ENCODE measurements at places on chromosomes 12 and 14.
A peak's percentile ranks its signal among the peaks of the same experiment; 100 is the strongest.

DNA sequence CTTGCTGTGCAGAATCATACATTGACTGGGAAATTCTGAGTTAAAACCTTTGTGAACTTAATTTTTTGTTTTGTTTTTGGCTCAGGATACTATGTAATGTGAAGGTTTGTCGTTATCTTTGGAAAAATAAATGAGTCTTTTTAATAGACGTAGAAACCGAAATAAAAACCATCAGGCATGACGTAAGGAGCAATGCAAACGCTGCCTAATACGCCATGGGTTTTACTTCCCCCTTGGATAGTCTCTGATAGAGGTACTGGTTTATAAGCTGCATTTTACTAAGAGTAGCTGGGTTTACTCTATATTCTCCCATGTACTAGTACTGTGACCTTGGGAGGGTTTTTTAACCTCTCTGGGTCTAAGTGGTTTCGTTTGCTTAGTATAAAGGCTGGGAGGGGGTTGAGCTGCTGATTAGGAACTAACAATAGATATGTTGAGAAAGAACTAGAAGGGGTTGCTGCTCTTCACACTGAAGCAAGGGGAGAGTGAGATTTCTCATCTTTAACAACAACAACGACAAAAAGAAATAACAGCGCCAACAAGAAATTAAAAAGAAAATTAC is 66.8 kb upstream of the SLCO1C1 start:
- no peak for DNase-seq

GRCh38 chr12:82931349-82932116 is 244.8 kb downstream of the TMTC2 start:
- no peak for DNase-seq

DNA sequence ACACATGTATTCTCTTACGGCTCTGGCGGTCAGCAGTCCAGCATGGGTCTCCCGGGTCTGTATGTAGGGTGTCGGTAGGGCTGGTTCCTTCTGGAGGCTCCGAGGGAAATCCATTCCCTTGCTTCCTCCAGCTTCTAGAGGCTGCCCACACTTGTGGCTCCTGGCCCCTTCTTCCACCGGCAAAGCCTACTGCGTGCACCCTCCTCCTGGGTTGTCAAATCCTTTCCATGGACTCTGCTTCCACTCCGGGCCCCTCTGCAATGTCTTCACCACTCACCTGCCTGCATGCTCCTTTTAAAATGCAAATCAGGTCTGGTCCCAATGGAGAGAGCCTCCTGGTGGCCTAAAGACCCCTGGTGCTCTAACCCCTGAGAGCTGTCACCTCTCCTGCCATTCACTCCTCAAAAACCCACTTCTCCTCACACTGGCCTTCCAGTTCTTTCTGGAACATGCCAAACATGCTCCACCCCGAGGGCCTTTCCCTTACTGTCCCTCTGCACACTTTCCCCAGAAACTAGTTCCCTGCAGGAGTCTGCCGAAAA is 108.5 kb downstream of the DICER1 start:
- DNase-seq: no peak

DNA sequence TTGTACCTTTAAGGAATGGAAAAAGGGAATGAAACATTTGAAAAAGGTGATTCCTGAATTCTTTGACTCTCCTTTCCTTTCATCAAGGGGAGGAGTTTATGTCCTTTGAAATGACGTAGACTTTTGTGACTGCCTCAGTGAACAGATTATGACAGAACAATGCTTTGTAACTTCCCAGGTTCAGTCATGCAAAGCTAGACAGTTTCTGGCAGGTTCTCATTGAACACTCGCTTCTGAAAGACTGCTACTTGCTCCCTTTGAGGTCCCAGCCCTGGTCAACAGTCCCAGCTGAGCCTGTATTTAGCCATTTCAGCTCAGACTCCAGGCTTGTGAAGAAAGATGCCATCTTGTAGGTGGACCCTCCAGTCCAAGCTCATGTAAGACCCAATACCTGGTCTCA is 1178.9 kb downstream of the BCL11B start:
- DNase-seq: no peak

- DNase-seq: no peak
Measured at GRCh38 chr14:64841121-64841651, 38.5 kb downstream of the SPTB start.

DNA sequence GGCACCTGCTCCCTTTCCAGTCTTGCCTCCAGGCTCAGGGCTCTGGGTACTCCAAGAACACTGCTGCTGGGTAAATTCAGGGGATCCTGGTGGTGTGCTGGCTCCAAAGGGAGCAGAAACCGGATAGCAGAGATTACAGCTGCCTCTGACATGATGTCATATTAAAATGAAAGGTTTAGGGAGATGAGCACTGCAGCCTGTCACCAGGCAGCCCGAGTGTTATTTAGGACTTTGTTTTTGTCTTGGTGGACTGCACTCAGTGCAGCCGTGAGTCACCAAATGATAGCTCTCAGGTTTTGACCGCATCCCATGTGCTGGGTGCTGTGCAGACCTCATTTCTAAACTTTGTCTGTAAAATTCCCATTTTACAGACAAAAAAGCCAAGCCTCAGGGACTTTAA is 266.0 kb upstream of the CRY1 start:
- no peak for DNase-seq

- DNase-seq: no peak
Measured at GRCh38 chr14:105616802-105617192, 90.4 kb downstream of the TMEM121 start.

GRCh38 chr12:44618946-44619345 is 257.2 kb downstream of the NELL2 start:
- DNase-seq: no peak

GRCh38 chr12:24349051-24349799 is 399.8 kb upstream of the SOX5 start:
- DNase-seq: no peak

- no peak for DNase-seq
Measured at GRCh38 chr14:32134448-32135097, 57.5 kb downstream of the ARHGAP5 start.

DNA sequence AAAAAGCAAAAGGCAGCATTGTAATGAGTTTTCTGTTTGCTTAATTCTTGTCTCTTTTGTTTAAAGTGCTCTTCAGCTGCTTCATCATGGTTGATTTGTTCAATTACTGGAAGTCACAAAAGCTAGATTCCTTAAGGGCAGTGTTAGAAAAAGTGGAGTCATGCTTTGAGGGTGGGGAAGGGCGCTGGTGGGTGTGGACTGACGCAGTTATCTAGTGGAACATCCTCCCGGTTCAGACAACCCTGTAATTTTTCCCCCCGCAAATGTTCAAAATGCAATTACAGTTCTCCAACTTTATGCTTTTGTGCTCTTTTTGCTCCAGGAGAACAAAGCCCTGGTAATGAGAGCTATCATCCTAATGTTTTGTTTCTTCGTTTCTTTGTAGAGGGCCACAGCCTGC is 2.1 kb downstream of the AKAP6 start:
- DNase-seq: no peak

GRCh38 chr12:18658829-18659228 is 79.0 kb downstream of the PLCZ1 start:
- DNase-seq: no peak

DNA sequence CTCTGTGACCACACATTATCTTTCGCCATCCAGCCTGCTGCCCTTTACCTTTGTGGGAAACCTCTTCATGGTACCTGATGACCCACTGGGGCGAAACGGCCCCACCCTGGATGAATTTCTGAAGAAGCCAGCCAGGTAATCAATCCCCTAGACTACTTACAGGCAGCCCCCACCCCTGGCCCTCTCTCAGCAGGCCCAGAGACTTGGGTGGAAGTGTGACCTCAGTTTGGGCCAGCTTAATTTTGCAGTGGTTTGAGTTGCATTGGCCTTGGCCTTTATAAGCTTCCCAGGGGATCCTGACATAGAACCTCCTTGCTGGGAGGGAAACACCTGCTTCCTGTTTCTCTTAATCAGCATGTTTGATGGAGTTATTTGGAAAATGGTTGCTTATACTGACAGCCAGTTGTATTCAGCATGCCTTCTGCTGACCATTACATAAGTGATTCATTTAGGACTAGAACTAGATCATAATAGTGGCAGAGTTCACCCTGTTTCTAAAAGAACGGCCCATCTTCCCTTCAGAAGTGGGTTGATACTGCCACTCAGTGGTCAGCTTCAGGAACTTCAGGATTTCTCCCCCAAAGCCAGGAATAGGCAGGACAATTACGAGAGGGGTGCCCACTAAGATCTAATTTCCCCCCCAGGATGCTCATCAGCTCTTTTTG is 6.1 kb downstream of the SDR39U1 start:
- no peak for DNase-seq

- no peak for DNase-seq
Measured at GRCh38 chr14:75040959-75041358, 10.3 kb downstream of the MLH3 start.

GRCh38 chr12:121095544-121096198 is 37.0 kb upstream of the P2RX7 start:
- DNase-seq: peak; percentile 71

DNA sequence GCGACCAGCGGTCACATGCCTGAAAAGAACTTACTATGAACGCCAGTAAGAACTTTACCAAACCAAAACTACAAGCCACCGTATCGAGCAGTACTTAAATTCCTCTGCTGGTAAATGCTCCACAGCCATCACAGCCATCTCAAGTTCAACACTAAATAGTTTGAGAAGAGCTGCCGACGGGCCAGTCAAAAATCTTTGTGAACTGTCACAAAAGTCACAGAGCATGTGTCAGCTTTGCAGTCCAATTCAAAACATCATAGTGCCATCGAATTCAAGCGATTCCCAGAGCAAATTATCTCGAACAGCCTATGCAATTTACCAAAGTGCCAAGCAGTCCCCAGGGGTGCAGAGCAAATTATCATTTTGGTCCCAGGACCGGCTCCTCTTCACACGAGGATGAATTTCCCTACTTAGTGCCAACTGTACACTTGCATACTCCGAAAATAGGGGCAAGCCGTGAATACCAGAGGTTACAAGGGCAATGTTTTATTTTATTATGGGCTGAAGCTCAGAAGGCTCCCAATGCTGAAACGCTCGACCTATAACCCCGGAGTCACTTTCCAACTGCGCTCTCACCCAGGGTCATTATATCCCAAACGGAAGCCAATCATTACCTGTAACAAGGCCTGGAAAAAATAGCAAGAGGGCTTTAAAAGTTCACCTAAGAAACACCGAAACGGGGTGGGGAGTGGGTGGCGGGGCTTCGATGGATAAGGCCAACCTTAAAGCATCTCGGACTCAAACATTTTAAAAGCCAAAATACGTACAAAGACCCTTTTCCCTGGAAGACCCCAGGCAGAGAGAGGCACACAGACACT is 1.1 kb downstream of the LRP6 start:
- DNase-seq: no peak

DNA sequence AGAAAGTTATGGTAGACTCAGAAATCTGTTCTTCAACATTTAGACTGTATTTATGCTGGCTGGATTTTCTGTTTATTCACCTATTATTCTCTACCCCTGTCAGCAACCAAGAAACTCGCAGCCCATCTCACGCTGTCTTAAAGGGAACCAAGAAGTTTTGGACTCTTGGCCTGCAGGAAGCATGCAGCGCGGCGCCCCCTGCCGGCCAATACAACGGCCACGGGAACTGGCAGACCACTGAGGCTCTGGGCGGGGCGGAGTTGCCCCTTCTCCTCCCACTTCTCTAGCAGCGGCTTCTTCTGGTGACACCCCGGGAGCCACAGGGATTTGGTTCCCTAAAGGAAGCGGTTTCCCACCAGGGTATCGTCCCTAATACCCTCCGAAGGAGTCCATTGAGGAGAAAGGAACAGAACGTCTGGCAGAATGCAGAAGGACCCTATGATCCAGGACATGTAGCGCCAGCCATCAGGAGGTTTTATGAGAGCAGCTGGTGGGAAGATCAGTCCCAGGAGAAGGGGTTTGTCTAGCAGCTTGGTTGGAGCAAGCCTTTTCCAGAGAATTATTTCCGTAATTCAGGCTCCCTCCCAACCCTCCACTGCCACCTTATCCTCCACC is 21.0 kb upstream of the RNASE2 start:
- DNase-seq: no peak

DNA sequence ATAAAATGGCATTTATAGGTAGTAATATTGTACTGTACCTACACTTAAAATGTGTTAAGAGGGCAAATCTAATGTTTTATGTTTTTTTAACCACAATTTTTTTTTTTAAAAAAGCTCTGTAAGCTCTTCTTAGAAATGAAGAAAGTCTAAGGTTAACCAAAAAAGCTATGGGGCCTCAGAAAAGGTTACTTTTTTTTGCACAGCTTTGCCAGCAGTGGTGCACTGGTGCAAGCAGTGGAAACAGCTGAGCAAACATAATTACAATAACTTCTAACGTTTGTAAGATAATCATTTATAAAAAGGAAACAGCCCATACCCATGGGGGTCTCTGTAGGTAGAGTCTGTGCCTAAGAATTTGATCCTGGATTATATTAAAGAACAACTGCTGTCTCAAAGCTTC is 85.1 kb upstream of the NID2 start:
- DNase-seq: no peak

GRCh38 chr12:12197128-12197527 is 69.7 kb downstream of the LRP6 start:
- DNase-seq: no peak

DNA sequence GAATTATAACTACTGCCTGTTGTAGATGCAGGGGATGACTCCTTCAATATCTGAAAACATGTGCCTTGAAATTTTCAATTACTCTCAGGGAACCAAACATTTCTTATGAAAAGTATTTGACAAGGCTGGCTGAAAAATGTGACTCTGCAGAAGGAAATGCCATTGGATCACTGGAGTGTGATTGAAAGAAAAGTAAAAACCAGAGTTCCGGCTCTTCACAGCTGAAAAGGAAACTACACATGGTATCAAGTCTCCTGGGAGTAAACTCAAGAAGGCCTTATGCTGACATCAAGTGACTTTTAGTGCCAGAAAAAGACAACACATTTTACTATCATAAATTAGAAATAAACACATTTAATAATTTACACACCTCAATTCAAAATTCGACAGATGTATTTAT is 693.0 kb downstream of the LRFN5 start:
- no peak for DNase-seq

GRCh38 chr14:90774316-90774715 is 41.9 kb downstream of the TTC7B start:
- DNase-seq: no peak

DNA sequence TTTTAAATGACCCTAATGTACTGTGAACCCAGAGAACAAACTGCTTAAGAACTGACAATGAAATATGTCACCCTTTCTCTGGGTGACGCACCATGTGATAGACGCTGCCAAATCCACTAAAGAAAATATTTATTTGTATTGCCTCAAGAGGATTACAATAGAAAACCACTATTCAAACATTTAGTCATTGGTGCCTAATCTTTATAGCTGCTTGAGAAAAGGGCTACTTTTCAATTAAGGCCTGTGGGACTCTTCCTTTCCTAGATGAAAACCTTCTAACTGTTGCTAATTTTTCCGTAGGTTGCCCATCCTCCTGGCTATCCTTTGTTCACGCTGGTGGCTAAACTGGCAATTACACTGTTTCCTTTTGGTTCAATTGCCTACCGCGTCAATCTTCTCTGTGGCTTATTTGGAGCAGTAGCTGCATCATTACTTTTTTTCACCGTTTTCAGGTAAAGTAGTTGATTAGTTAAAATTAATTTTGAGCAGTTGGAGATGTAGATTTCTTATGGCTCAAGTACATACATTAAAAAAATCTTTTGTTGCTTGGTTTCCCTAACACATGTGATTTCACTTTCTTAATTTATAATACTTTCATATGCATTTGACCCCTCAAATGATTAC is 6.0 kb downstream of the TMEM260 start:
- no peak for DNase-seq

All from stimulated activated naive B cell treated with anti-CD40 and anti-IgM and Interleukin-4, amounts not matched to agents 10 μg/mL and 1 μg/mL and 100 μg/mL, for 72 hours (primary cell).